CD4-positive, alpha-beta T cell treated with Interleukin-15 for 1 hour (primary cell): ENCODE measurements at places on chromosomes 2 and 18.

GRCh38 chr2:174158003-174158402 lies 90.3 kb downstream of the OLA1 start:
- DNase-seq: no peak

- no peak for DNase-seq
Observed at GRCh38 chr18:40375837-40376236, 1579.2 kb upstream of the PIK3C3 start.

DNA sequence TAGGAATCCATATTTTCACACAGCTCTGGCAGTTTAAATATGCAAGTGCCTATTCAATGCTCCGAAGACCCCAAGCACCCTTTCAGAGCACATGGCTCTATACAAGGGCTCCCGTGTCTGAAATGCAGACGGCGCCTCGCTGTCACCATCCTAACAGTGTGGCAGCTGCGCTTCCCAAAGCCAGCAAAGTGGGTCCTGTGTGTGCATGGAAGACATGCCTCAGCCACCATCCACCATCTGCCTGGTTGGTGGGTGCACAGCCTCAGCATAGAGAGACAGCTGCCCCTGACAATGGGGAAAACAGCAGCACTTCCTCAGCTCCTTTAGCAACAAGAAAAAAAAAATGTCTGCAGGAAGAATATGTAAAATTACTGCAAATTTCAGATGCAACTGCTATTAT lies 218.1 kb downstream of the SP3 start:
- DNase-seq: no peak

DNA sequence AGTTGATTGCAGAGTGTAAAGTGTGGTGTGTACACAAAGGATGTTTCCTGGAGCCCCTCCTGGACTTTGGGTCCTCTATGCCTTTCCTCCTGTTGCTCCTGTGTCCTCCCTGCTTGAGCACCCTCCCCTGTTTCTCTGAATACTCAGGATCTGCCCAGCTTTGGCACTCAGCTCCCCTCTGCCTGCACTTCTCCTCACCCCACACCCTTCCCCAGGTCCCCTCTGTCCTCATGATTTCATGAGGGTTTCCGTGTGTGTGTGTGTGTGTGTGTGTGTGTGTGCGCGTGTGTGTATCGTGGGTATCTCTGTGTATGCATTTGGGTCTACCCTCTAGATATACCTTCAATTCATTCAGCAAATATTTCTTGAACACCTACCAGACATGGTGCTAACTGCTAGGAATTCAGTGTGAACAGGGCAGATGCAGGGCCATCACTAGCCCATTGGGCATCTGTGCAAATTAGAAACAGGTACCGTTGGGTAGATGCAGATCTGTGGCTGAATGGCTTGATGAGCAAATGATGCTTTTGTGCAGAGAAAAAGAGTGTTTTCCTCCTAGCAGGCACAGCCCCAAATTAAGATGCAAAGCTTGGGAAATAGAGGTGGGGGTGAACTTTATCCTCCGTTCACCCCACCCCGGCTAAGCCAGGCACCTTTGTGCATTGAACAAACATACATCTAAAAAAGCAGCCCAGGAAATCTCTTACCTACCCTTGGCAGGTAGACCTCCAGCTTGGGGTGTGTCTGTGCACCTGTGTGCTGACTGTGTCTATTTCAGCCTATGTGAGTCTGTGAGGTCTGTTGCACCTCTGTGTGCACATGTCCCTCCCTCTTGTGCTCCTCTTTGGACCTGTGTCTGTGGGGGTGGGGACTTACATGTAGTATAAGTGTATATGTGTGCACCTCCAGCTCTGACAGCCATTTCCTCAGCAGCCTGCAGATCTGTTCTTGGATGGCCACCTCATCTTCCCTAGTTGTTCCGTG lies 60.0 kb upstream of the EPAS1 start:
- no peak for DNase-seq

GRCh38 chr2:207130958-207131521 lies 34.7 kb downstream of the KLF7 start:
- DNase-seq: no peak

DNA sequence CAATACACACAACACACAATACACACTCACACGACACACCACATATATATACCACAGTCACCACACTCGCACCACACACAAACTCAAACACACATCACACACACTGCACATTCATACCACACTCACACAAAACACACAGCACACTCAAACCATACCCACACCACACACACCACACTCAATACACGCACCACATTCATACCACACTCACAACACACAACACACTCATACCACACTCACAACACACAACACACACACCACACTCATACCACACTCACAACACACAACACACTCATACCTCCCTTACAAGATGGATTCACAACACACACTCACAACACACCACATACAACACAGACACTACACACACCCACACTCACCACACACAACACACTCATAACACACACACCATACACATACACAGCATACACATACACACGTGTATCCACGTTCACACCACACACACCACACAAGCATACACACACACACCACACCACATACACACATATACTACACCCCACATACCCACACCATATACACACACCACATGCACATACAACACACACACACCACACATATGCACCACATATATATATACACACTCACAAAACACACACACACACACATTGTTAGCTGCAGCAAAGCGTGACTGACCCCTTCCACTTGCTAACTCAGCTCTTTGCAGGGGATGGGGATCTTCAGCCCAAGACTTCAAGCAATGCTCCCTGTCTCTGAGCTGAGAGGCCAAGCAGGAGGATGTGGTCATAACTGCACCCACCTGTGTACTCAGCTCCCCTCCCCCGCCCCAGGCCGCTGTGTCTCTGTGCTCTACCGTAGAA lies 59.0 kb downstream of the SDC1 start:
- no peak for DNase-seq

- DNase-seq: no peak
Observed at GRCh38 chr2:201830666-201831065, 24.3 kb downstream of the CDK15 start.

DNA sequence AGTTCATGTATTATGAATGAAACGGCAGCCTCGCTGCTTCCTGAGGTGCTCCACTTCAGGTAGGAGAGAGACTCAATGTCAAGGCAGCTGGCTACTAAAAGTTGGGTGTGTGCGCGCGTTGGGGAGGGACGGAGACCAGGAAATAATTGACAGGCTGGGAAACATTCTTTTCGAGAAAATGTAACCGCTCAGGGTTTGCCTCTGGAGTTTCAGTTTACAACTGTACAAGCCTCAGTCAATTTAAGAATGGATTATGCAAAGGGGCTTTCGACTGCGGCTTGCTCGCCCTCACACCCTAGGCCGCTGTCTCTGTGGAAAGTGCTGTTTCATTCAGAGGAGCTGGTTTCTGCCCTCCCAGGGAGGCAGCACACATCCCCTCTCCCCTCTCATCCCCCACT lies 4.4 kb upstream of the SPRED2 start:
- no peak for DNase-seq
